ENCODE measurements at places on chromosomes 12 and 14.

- peaks cover 72% of the 10 kb centered on the region for H3K4me1 ChIP-seq
- H3K36me3 ChIP-seq = peaks cover 48% of the 10 kb centered on the region
- H3K27ac ChIP-seq = peak overlapping the region; percentile 84
- H3K27me3 ChIP-seq = no peaks in the 10 kb centered on the region
- peak overlapping the region; percentile 27 for H3K4me3 ChIP-seq
Observed at GRCh38 chr14:103136388-103137271, 13.4 kb downstream of the TNFAIP2 start.

DNA sequence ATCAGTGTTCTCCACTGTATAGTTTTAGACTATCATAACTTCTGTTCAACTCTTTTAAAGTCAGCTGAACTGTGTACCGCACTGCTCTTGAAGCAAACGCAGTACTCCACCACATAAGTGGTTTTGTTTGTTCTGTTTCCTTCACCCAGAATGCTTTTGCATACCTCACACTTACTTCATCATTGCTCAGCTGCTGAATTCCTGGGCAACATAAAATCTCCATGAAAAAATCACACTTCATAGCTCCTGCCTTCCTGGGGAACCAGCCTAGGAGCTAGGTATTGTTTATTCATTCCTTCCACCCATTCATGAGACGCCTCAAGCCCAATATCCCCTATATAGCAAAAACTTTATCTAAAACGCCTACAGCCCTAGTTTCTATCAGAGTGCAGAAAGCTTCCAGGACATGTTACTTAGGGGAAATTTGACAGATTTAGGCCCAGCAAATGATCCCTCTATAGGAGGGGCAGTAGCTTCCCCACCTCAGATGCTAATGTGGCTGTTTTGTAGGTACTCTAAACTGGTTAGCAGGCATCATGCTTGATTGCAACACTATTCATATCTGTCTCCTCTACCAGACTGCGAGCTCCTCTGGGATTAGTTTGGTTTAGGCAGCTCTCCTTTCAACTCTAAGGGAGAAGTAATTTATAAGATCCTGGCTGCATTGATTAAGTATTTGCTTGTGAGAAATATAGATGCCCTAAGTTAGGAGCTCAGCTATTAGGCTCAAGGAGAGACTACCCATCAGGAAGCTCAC is 44.5 kb downstream of the LRRC9 start:
- H3K4me3 ChIP-seq = no peak overlapping the region
- no peaks in the 10 kb centered on the region for H3K27me3 ChIP-seq
- no peaks in the 10 kb centered on the region for H3K4me1 ChIP-seq
- no peak for DNase-seq
- H3K27ac ChIP-seq = no peak overlapping the region

DNA sequence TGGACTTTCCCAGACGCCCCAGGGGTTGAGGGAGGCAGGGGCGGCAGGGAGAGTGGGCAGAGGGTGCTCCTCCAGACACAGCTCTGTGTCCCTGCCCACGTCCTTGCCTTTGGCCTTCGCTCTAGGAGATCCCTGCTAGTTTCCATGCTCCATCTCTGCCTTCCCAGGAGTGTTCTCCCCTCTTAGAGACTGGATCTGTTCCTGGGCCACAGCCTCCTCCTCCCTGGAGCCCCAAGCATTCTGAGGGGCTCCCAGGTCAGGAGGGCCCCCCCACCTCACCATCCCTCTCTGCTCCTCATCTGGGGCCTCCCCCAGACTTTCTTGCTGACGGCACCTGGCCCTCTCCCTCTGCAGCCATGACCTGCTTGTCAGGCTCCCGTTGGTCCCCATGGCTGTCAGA is 216.0 kb upstream of the FKBP4 start:
- H3K27ac ChIP-seq = no peak overlapping the region

DNA sequence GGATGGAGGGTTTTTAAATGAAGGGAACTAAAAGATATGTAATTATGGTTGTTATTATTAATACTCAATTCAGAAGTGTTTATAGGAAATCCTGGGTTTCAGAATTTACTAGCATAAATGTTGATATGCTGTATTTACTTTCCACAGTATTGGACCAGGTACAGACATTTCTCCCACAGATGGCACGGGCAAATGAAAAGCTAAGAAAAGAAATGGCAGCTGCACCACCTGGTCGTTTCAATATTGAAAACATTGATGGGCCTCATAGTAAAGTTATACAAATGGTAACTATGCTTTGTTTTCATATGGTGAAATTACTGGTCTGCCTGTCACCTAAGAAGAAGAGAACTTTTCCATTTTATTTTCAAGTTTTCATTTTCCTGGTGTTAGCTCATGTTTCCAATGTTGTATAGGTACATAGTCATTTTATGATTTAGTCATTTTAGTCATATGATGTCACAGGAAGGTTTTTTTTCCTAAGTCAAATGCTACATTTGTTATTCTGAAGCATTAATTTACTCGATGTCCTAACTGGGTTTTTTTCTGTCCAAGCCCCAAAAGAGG is 5.5 kb downstream of the NOPCHAP1 start:
- H3K4me3 ChIP-seq = no peak overlapping the region
- H3K27me3 ChIP-seq = no peaks in the 10 kb centered on the region
- peaks cover 12% of the 10 kb centered on the region for H3K4me1 ChIP-seq
- no peaks in the 10 kb centered on the region for H3K36me3 ChIP-seq

DNA sequence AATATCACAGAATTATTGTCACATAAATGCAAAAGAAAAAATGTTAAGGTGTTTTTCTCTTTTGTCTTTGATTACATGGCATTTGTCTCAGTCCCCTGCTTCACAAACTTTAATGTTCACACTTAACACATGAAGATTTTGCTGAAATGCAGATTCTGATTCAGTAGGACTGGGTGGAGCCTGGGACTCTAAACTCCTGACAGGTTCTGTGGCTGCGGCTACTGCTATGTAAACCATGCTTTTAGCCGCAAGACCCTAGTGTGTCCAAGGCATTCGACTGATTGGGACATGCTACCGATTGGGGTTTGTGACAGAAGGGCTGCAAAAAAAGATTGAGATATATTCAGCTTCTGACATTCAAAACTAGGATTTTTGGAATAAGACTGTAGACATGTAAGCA is 72.6 kb upstream of the SLC35F4 start:
- no peak overlapping the region for H3K4me3 ChIP-seq
- no peak for DNase-seq
- no peaks in the 10 kb centered on the region for H3K27me3 ChIP-seq

DNA sequence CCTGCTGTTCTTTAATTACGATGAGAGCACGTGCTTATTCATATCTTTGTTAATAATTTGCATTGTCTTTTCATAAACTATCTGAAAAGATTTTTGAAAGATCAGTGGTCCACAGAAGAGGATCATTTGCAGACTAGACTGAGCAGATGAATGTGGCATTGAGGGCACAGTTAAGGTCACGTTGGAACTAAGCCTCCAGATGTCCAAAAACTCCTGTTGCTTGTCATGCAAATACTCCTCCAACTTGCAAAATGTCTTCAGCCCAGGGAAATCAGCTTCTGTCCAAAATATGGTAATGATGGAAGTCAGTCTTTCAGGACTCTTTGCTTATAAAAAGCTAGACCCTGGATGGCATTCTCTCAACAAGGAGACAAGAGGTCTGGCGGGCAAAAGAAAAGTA is 201.6 kb upstream of the TMEM260 start:
- H3K27ac ChIP-seq = no peak overlapping the region
- no peaks in the 10 kb centered on the region for H3K27me3 ChIP-seq
- no peak overlapping the region for H3K4me3 ChIP-seq
- H3K36me3 ChIP-seq = no peaks in the 10 kb centered on the region
- no peak for DNase-seq

- no peak for DNase-seq
- H3K27me3 ChIP-seq = peaks cover 49% of the 10 kb centered on the region
- no peaks in the 10 kb centered on the region for H3K36me3 ChIP-seq
Observed at GRCh38 chr12:54680374-54680773, 32.2 kb upstream of the DCD start.

DNA sequence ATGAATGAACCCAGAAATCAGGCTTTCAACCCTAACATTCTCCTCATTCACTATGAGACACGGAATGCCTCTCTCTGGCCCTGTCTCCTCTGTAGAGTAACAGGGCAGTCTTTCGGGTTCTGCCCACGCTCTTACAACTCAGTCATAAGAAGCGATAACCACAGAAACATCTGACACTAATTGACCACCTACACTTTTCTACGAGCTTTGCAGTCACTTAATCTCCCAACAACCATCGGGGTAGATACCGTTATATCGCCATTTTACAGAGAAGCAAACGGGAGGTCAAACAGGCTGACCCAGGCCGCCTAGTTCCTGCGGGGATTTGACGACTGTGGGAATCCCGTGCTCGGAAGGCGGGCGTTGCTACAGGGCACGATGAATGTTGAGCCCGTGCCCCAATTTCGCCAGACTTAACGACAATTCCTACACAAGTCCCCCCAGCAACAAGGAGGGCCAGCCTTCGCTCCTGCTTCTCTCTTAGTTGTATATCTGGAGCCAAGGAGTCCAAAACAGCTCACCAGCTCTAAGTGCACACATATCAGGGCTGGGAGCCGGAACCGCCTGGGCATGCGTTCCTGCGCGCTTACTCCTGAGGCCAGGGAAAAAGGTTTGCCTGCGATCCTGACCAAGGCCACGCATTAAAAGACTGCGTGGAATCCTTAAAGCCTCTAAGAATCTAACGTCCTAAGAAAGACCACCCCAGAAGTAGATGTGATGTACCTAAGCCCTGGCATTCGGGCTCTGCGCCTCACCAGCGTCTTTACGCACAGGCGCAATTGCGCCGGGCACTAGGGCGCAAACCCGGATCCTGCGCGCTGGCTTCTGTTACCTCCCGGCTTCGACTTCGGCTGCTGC is 38.7 kb upstream of the TBX5 start:
- DNase-seq = no peak
- H3K36me3 ChIP-seq = no peaks in the 10 kb centered on the region
- peaks cover 40% of the 10 kb centered on the region for H3K27me3 ChIP-seq
- H3K27ac ChIP-seq = no peak overlapping the region
- no peaks in the 10 kb centered on the region for H3K4me1 ChIP-seq

DNA sequence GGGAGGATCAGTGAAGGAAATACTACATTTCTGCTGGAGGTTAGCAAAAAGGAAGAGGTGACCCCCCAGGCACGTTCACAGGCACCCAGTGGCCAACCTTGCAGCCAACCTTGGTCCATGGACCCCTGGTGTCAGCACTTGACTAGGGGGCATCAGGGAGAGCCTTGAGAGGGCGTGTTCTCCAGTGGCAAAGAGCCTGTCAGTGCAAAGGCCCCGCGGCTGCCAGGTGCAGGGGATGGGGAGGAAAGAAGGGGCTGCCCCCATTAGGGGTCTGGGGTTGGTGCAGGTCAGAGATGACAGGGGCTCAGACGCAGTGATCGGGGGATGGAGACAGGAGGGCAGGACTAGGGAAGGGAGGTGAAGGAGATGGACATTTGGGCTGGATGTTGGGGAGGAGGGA is 22.7 kb upstream of the ULK1 start:
- H3K27ac ChIP-seq = peak overlapping the region; percentile 44
- peaks cover 3% of the 10 kb centered on the region for H3K4me1 ChIP-seq
- no peaks in the 10 kb centered on the region for H3K36me3 ChIP-seq
- no peak overlapping the region for H3K4me3 ChIP-seq

DNA sequence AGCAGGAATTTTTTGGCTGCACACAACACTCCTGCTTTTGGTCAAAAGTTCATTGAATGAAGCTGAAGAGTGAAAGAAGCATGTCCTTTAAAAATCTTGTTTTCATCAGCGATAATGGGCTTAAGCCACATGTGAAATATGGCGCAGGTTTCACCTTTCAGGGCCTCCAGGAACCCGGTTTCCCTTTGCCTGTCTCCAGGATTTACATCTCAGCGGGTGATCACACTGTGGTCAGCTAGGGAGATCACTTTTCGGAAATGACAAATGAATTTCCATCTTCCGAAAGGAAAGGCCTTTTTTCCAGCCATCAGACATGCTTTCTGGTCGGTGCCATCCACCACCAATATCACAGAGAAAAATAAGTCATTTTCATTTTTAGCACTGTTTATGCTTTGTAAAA is 727.1 kb upstream of the TBX3 start:
- H3K4me3 ChIP-seq = no peak overlapping the region
- no peaks in the 10 kb centered on the region for H3K27me3 ChIP-seq
- H3K27ac ChIP-seq = no peak overlapping the region
- no peaks in the 10 kb centered on the region for H3K36me3 ChIP-seq

DNA sequence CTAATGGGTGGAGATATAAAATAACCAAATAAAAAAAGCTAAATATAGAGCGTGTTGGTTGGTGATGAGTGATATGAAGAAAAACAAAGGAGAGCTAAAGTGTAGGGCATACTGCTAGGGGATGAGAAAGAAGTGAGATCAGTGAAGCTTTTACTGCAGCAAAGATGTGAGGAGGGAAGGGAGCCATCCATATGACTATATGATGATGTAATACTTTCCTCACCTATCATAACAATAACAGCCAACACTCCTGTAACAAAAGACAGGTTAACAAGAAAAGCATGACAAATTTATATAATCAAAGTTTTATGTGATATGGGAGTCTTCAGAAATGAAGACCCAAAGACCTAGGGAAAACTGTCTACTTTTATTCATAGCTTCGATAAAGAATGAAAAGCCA is 57.4 kb upstream of the LRFN5 start:
- H3K4me3 ChIP-seq = no peak overlapping the region
- H3K27ac ChIP-seq = no peak overlapping the region
- no peak for DNase-seq
- no peaks in the 10 kb centered on the region for H3K36me3 ChIP-seq
- H3K4me1 ChIP-seq = no peaks in the 10 kb centered on the region

DNA sequence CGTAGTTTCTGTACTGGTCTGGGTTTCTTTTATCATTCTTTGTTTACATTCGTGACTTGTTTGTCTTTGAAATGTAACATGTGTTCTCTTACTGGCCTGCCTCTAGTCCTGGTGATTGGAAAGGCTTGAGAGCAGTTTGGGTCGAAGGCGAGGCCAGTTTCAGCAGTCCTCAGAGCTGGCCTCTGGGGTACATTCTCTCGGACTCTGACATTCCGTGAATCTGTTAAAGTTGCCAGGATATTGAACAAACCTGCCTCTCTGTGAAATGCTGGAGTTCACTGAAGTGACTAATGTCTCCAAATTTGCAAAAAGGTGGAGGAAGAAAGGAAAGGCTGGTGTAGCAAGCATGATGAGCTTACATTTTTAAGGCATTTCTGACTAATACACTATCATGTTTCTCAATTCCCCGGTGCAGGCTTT is 1.5 kb downstream of the PLEKHA5 start:
- H3K36me3 ChIP-seq = no peaks in the 10 kb centered on the region
- DNase-seq = no peak
- H3K4me3 ChIP-seq = peak overlapping the region; percentile 88

DNA sequence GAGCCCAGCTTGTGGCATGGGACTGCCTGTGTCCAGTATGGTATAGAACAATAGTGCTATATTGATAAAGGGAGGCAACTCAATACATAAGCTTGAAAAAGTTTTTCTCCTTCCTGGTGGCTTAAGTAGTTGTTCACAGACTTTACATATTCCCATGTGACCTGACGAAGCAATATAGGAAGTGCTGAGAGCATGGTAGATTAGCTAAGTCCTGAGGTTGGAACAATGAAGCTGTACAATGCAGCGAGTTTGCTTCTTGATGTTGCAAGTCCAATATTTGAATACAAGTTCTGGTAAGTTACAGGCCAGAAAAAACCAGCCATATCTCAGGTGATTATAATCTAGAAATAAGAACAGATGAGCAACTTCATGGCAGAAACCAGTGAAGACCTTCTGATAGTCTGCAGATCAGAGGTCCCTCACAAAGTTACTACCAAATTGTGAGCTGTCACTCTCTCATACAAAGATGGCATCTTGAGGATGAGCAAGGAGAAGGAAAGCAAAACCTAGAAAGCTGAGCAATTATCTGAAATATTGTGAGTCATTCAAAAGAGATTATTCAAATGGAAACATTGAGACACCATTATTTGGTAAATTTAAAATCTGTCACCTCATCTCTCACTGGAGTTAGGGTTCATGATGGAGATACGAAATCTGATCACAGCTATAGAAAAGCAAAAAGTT is 72.9 kb upstream of the BTG1 start:
- H3K36me3 ChIP-seq = no peaks in the 10 kb centered on the region
- no peak overlapping the region for H3K4me3 ChIP-seq
- H3K27ac ChIP-seq = no peak overlapping the region
- DNase-seq = no peak
- H3K4me1 ChIP-seq = no peaks in the 10 kb centered on the region
